ENCODE measurements at places on chromosomes 5 and 9.
A peak's percentile ranks its signal among the peaks of the same experiment; 100 is the strongest.

GRCh38 chr5:166781737-166782136 lies 1509.7 kb upstream of the WWC1 start:
- no peak for DNase-seq

- no peak for DNase-seq
Measured at GRCh38 chr9:136839229-136840139, 2.8 kb upstream of the AJM1 start.

GRCh38 chr5:100493996-100494395 lies 41.2 kb upstream of the FAM174A start:
- no peak for DNase-seq

GRCh38 chr5:126967808-126968466 lies 62.4 kb downstream of the MARCHF3 start:
- DNase-seq: no peak

DNA sequence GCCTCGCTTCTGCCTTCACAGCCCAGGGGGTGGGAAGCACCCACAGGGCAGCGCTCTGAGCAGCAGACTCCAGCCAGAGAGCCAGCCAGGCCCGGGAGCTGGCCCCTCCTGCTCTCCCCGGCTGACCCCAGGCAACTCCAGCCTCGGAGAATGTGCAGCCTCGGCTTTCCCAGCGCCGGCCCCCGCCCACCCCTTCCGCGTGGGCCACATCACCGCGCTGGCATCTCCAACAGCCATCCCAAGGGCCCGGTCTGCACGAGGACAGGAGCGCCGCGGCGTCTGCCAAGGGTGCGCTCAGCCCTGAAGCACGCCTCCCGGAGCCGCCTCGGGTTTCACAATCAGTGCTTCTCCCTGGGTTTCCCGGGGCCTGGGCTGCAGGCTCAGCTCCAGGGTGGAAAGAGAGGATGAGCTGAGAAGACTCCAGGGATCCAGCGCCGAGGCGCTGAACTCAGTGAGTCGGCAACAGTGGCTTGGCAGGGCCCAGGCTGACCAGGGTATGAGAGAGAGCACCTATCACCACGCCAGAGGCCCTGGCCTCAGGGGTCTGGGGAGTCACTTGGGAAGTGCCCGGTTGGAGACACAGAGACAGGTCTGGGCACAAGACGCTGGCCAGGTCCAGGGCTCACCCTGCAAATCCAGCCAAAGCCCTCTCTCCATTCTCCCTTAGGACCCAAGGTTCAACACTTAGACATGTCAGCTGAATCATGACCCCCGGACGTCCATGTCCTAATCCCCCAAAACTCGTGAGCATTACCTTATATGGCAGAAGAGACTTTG lies 79.6 kb downstream of the ADAMTS2 start:
- no peak for DNase-seq

DNA sequence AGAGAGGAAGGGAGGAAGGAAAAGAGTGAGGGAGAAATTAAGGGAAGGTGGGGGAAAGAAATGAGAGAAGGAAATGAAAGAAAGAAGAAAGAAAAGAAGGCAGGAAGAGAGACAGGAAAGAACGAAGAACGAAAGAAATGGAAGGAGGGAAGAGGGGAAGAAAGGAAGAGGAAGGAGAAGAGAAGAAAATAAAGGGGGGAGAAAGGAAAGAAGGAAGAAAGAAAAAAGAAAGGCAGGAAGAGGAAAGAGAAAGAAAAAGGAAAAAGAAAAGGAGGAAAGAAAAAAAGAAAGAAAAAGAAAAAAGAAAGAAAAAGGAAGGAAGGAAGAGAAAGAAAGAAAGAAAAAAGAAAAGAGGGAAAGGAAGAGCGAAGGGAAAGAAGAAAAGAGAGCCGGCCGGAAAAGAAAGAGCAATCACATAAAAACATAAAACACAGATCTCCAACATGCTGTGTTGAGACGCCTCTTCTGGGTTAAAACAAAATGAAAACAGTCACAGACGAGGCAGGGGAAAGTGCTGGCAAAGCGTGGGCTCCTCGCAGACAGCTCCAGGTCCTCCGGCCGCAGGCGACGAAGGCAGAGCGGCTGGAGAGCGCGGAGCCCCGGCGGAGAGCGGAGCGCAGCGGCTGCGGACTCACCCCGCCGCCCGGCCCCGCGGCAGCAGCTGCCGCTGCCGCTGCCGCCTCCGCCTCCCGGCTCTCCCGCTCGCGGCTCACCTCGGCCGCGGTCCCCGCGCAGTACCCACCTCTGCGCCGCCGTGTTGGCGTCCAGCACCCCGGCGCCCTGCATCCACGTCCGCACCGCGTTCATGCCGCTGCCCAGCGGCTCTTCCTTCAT lies 896 bp downstream of the EBF1 start:
- peak; percentile 57 for DNase-seq

DNA sequence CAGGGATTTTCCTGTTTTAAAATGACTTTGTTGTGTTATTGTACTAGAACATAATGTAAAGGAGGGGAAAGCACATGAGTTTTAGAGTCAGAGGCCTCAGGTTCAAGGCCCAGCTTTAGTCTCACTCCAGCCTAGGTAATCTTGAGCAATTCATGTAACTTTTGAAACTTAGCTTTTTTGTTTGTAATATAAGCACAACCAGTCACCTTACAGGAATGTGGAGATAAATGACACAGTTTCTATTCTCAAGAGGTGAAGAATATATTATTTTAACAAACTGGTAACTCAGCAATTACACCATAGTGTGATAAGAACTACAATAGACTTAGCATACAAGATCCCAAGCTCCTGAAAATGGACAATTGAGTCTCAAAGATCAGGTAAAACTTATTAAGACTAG lies 51.2 kb downstream of the ADAMTS19 start:
- no peak for DNase-seq

DNA sequence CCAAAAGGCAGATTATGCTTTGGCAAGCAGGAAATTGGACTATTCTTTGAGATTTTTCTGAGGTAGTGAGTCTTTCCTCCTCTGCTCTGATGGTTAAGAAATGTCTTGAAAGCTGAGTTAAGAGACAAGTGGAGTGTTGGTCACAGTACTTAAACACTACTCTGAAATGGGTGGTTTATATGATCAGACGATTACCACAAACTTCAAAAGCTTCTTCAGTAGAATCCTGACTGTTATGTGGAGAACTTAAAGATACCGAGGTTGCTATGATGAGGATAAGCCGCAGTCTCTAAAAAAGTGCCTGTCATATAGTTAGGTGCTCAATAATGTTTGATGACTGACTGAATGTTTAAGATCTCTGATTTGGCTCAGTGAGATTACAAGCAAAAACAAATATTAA lies 24.3 kb downstream of the GCNT4 start:
- no peak for DNase-seq

- DNase-seq: peak; percentile 82
Measured at GRCh38 chr9:136109351-136110081, 9.2 kb downstream of the TMEM250 start.

- no peak for DNase-seq
Measured at GRCh38 chr5:90345684-90346083, 63.9 kb downstream of the CETN3 start.

GRCh38 chr9:1373445-1373844 lies 323.3 kb downstream of the DMRT2 start:
- no peak for DNase-seq

DNA sequence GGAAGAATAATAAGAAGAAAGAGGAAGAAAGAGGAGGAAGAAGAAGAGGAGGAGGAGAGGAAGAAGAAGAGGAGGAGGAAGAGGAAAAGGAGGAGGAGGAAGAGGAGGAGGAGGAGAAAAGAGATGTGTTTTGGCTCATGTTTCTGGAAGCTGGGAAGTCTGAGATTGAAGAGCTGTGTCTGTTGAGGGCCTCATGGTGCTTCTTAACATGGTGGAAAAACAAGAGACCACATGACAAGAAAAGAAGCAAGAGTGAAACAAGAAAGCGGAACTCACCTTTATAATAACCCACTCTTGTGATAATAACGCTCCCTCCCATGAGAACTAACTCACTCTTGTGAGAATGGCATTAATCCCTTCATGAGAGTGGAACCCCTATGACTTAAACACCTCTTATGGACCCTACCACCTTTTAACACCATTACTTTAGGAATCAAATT lies 36.1 kb upstream of the RANBP6 start:
- no peak for DNase-seq

GRCh38 chr5:89830691-89831090 lies 578.9 kb downstream of the CETN3 start:
- DNase-seq: no peak

DNA sequence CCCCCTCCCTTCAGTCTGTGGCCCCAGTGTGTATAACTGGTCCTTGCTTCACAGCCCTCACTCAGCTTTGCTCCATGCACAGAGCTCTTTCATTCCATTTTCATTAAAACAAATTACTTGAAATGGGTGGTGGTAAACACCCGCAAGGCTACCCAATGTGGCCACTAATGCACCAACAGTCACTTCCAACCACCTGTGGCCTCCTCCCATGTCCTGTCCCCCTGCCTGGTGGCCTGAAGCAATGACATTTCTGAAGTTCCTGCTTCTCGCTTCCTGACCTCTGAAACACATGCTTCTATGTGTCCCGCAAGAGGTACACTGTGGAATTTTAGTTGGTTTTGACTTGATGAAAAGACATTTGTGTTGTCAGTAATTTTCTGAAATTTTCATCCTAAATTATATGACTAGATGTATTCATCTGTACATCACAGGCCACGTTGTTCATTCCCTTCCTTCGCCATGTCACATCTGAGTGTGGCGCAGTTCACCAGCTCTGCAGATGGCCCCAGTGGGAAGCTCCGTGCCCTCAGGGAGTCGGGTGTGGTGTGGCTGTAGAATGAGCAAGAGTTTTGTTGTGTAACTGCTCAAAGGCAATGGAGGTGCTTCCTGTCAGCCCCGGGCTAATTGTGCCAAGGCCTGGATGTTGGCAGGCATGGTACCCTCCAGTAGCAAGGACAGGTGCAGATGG lies 9.6 kb downstream of the ROPN1L start:
- DNase-seq: no peak

DNA sequence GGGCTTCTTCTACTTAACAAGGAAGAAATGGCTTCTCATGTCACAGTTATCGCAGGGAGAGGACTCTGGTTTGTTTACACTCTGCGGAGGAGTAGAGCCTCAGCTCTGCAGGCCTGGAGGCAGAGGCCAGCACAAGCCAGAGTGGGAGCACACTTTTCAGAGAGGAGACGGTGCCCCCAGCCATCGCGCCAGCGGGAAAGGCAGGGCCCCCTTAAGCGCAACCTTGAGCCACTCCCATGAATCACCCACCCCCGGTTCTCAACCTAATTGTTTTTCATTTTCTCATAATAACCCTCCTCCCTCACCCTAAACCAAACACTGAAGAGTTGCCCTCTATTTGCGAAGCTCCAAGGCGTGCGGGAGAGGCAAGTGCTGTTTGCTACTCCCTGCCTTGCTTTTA lies 208.4 kb upstream of the TBCA start:
- no peak for DNase-seq

DNA sequence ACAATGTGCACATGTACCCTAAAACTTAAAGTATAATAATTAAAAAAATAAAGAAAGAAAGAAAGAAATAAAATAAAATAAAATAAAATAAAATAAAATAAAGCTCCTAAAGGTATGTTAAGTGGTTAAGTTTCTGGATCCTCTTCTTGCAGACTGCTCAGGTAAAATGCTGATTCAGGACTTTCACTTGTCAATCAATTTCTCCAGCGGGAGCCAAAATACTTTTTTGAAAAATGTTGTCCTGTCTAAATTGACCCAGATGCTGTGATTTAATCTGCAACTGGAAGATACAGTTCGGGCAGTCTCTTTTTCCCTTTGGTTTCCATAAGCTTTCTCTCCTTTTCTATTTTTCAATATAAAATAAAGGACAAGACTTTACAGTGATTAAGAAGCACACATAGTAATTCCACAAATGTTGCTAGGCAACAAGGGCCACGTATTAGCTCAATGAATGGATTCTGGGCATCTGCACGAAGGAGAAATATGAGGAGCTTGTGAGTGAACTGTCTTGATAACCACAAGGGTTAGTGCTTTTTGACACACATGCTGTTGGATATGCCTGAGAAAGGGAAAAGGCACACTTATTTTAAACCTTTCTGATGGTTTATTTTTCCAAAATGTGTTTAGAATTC lies 38.6 kb downstream of the HTR4 start:
- no peak for DNase-seq

DNA sequence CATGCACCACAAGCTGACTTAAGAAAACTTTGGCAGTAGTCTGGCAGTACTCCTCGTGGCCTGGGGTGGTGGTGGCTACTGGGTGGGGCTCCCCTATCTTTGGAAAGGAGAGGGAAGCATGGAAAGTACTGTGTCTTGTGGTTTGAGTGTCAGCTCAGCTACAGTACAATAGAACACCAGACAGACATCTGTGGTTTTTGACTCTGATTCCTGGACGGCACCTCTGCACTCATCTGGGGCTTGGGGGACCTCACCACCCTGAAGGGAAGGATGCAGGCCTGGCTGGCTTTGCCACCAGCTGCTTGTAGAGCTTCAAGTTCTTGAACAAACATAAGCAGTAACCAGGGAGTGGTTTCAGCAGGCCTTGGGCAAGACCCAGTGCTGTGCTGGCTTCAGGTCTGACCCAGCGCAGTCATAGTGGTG lies 40.6 kb downstream of the TNFSF8 start:
- peak; percentile 68 for DNase-seq

- DNase-seq: no peak
Measured at GRCh38 chr9:138013836-138014562, 136.4 kb downstream of the CACNA1B start.

GRCh38 chr9:99628849-99629620 lies 192.7 kb upstream of the NR4A3 start:
- no peak for DNase-seq

GRCh38 chr9:18890372-18890771 lies 142.6 kb downstream of the SAXO1 start:
- DNase-seq: no peak

GRCh38 chr5:129459777-129460671 lies at the start of gene ADAMTS19:
Gene ADAMTS19, plus strand, starts transcription at chr5:129460298. Its CDS starts 94 bp downstream, at chr5:129460392.
- DNase-seq: no peak

DNA sequence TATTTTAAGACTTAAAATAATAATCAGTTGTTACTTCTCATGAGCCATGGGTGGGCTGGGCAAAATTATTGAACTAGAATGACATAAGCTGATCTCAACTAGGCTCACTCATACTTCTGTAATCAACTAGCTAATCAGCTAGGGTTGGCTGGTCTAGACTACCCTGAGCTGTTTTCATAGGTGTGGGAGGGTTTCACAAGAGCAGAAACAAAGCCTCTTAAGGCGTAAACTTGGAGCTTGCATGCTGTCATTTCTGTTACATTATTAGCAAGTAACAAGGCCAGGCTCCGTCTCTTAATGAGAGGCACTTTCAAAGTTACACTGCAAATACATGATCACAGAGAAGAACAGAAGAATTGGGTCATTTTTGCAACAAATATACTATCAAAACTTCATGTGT lies 57.2 kb upstream of the GHR start:
- no peak for DNase-seq

- no peak for DNase-seq
Measured at GRCh38 chr5:146606893-146607292, 90.9 kb upstream of the GPR151 start.

GRCh38 chr5:126119887-126120442 lies 303.2 kb upstream of the GRAMD2B start:
- no peak for DNase-seq

GRCh38 chr5:100643473-100643872 lies 108.3 kb downstream of the FAM174A start:
- no peak for DNase-seq

GRCh38 chr9:81633952-81634854 lies 55.1 kb downstream of the TLE1 start:
- no peak for DNase-seq

- no peak for DNase-seq
Measured at GRCh38 chr5:72355706-72356299, 35.6 kb downstream of the PTCD2 start.

Measured in stimulated activated naive B cell treated with anti-CD40 and anti-IgM and Interleukin-4, amounts not matched to agents 10 μg/mL and 1 μg/mL and 100 μg/mL, for 72 hours (primary cell).